ENCODE measurements at places on chromosomes 7 and 10.

- peak; percentile 75 for DNase-seq
- H3K4me3 ChIP-seq, result peak overlapping the region; percentile 45
- H3K36me3 ChIP-seq, result no peaks in the 10 kb centered on the region
- H3K27me3 ChIP-seq, result no peaks in the 10 kb centered on the region
- H3K27ac ChIP-seq, result no peak overlapping the region
- peaks cover 3% of the 10 kb centered on the region for H3K4me1 ChIP-seq
Observed at GRCh38 chr7:99392659-99393354, 15.6 kb downstream of the PDAP1 start.

DNA sequence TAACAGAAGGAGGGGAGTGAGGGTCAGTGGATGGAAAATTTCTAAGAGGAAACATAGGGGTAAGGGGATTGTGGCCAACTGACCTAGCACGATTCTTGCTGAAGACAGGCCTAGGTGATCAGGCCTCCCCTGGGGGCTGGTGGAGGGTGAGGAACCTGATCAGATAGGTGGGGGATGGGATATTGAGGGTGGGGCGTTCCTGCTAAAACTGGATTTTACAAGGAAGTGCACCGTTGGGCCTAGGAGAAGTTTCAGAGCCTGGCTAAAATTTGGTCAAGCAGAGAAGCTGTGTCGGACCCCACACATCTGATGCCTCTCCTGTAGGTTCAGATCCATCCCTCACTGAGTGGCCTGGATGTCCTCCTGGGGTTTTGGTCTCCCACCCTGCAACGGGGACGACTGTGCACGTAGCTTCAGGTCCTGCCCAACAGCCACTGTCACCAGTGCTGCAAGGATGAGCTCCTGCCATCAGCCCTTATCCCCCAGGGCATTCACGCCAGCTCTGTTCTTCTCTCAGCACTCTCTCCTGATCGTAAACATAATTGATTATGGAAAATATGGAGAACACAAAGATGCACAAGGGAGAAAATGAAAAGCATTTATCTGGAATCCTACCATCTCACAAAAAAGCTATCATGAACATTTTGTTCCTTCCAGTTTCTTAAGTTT is 89.9 kb downstream of the ADCY1 start:
- no peak for DNase-seq
- no peak overlapping the region for H3K27ac ChIP-seq
- no peaks in the 10 kb centered on the region for H3K27me3 ChIP-seq
- no peak overlapping the region for H3K4me3 ChIP-seq
- no peaks in the 10 kb centered on the region for H3K4me1 ChIP-seq

DNA sequence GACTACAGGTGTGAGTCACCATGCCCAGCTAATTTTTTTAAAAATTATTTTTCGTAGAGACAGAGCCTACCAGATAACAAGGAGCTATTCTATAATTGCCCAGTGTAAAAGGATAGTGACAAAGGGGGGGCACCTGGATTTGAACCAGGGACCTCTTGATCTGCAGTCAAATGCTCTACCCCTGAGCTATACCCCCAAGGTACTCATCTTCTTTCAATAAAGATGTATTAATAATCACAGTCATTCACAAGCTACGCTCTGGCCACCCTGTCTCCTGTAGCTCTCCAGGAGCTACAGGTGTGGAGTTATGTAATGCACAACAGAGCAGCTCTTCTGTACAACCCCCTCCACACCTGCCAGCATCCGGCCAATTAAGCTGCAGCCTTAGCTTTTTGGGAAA is 83.5 kb downstream of the ZNF777 start:
- no peaks in the 10 kb centered on the region for H3K4me1 ChIP-seq
- no peak overlapping the region for H3K27ac ChIP-seq
- no peaks in the 10 kb centered on the region for H3K27me3 ChIP-seq

DNA sequence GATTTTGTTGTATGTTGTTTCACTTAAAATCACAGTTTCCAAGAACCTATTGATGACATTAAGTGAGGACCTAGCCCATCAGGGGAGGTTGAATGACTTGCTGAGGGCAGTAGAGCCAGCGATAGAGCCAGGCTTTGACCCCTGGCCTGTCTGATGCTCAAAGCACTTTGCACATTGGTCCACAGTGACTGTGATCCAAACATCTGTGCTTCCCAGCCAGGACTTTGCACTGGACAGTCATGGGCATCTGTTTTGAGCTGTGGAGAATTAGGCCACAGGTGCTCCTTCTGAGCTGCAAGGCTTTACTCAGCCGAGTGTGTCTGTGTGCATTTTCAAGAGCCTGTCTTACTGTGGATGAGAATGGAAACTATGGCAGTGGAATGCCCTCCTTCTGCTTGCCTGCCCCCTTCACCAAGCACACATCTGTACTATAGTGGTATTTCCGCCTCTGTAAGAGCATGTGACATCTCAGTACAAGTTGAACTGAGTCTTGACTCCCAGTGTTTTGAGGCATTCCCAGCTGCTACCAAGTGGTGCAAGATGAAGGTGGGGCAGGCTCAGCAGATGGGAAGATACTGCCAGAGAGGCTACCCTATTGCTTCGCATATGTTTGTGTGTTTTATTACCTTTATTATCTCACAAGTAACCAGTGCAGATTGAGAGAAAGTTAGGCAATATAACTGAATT is 72.7 kb upstream of the AOAH start:
- H3K27me3 ChIP-seq, result no peaks in the 10 kb centered on the region
- H3K4me3 ChIP-seq, result no peak overlapping the region
- DNase-seq, result no peak
- no peak overlapping the region for H3K27ac ChIP-seq

DNA sequence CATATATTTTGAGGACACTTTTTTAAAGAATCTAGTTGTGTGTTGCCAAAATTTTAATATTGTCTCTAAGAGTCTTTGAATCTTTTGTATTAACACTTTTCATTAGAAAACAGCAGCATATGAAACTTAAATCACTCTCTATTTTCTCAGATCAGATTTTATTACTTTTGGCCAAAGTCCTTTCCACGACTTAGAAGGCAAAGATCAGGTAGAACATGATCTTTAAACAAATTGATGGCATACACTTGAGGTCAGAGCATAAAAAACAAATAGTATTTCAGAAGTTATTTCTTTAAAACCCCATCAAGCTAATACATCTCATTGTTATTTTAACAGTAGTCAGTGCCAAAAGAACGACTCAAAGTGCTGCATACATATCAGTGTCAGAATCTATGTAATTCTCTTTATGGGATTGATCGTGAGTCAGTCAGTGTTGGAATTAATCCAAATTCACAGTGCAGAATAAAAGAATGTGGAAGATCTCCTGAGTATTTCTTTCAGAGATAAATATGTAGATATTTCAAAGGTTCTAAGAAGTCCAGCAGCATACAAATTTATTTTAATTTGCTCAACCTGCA is 9.6 kb upstream of the AGMO start:
- H3K4me3 ChIP-seq, result no peak overlapping the region
- H3K4me1 ChIP-seq, result no peaks in the 10 kb centered on the region
- H3K27ac ChIP-seq, result no peak overlapping the region
- no peaks in the 10 kb centered on the region for H3K27me3 ChIP-seq

DNA sequence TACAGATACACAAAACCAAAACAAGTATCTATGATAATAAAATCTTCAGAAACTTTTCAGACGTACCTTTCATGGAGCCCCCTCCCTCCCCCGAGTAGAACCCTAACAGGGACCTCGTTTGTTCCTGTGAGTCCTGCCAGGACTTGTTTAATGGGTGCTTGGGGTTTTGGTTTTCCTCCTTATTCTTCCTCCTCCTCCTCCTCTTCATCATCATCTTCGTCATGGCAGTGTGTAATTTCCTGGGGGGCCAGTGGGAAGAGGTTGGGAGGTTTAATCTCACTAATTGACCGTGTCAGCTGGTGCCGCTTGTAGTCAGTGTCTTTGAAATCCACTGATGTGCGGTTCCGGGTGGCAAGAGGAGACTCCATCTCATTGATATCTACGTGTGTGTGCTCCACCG is 103.6 kb downstream of the NT5C2 start:
- DNase-seq, result no peak
- no peaks in the 10 kb centered on the region for H3K27me3 ChIP-seq
- H3K4me1 ChIP-seq, result no peaks in the 10 kb centered on the region
- H3K27ac ChIP-seq, result no peak overlapping the region
- no peaks in the 10 kb centered on the region for H3K36me3 ChIP-seq
- H3K4me3 ChIP-seq, result no peak overlapping the region
